Testis (tissue), 5 donors: ENCODE measurements at places on chromosomes 1 and 21. TPM values are rescaled to one million over a fixed set of nuclear protein-coding genes. Genes with fewer than 3 reads are reported as not detected.

The BEND5 gene
- 6.4 TPM for total RNA-seq

- DNase-seq: no peak
- H3K4me3 ChIP-seq: no peak overlapping the region
- H3K27ac ChIP-seq: no peak overlapping the region
- peaks cover 2% of the 10 kb centered on the region for H3K4me1 ChIP-seq
Observed at GRCh38 chr1:40844887-40845878, 17.0 kb downstream of the CITED4 start.

DNA sequence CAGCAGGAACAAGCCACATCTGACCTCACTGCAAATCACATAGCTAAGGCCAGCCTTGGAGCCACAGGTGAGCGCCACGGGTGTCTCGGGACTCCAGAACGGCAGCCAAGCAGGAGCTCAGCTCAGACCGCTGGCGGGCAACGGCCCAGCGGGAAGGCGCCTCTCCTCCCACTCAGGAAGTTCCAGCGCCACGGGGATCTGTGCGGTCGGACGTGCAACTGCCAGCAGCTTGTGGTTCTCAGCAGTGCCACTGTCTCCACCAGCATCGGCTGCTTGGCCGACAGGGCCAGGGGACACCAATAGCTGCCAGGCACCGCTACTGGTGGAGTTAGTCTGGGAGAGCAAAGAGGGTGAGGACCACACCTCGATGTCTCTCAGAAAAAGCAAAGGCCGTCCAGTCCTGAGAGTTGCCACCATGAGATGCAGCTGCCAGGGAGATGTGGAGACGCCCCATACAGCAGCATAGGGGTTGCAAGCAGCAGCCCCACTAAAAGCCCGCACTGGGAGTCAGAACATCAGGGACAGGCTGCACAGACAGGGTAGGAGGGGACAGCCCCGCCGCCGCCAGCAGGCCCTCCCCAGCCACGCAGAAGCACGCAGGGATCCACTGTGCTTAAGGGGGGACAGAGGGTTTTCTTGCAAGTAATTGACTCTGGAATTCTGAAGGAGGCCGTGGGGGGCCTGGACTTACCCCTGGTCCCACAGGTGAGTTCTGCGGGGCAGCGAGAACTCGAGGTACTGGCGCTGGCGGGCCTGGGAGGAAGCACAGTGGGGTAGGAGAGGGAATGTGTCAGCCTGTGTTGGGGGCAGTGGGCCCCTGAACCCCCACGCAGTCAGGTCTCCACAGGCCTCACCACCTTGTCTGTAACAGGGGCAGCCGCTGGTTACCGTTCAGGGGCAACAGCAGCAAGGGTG is 83.5 kb downstream of the NPHP4 start:
- H3K36me3 ChIP-seq: no peaks in the 10 kb centered on the region
- H3K4me3 ChIP-seq: no peak overlapping the region
- H3K27me3 ChIP-seq: no peaks in the 10 kb centered on the region
- no peak for DNase-seq

The FMO5 gene
- total RNA-seq: 6.4 TPM

The SAMSN1 gene
- 0.71 TPM for total RNA-seq

DNA sequence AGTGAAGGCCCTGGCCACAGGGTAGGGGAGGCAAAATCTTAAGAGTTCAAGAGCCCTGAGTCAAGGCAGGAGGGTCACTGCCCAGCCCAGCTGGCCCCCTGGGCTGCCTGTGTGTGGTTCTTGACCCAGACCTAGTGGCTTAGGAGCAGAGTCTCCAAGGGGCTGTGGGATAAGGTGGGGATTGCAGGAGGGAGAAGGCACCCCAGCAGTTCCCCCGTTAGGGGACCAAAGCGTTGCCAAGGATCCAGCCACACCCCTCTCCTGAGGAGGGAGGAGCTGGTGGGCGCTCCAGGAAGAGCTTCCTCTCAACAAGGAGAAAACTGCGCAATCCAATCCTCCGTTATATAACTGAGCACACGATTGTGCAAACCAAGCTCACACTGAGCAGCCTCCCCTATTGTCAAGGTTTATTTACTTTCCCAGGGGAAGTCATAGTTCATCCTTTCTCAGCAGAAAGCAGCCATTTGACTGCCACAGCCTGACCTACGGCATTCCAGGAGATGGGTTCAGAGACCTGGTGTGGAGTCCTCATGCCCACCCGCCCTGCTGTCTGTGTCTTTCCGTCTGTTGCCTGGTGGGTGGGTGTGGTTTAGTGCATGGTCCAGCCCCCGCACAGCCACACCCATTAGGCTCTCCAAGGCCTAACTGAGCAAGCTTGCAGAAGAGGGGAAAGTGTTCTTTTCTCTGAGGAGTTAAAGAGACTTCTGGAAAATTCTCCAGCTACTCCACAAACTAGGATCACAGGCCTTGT is 3.5 kb downstream of the EPHX1 start:
- H3K4me1 ChIP-seq: peaks cover 69% of the 10 kb centered on the region
- peak; percentile 81 for DNase-seq
- H3K27me3 ChIP-seq: no peaks in the 10 kb centered on the region
- peak overlapping the region; percentile 87 for H3K27ac ChIP-seq

The ILDR2 gene
- 172 TPM for total RNA-seq

The OR2L8 gene
- 0.43 TPM for total RNA-seq

- no peaks in the 10 kb centered on the region for H3K27me3 ChIP-seq
- H3K27ac ChIP-seq: peak overlapping the region; percentile 66
- H3K36me3 ChIP-seq: no peaks in the 10 kb centered on the region
- peak overlapping the region; percentile 69 for H3K4me3 ChIP-seq
- DNase-seq: peak; percentile 44
- H3K4me1 ChIP-seq: peaks cover 4% of the 10 kb centered on the region
Observed at GRCh38 chr1:207321790-207322645, 540 bp downstream of the CD55 start.

DNA sequence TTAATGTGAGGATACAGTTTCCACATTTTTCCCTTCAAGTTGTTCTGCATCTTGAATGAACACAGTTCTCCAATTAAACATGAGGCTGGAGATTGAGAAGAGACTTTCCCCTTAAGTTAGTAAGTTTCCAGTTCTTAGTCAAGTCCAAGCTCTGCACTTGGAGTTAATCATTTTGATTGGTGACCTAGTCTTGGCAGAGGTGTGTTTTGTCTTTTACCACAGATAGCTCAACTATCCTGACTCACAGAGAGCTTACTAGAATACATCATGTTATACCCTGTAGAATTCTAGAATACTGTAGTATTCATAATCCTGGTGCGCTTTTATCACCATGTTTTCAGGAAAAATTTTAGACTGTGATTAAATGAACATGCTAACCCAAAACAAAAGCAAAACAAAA is 129.2 kb downstream of the CYYR1 start:
- H3K4me3 ChIP-seq: no peak overlapping the region
- no peaks in the 10 kb centered on the region for H3K36me3 ChIP-seq
- DNase-seq: no peak
- no peaks in the 10 kb centered on the region for H3K4me1 ChIP-seq
- H3K27ac ChIP-seq: no peak overlapping the region

The TGFB2 gene
- 2.4 TPM for total RNA-seq

The HCRTR1 gene
- total RNA-seq: 0.31 TPM
